ENCODE measurements at places on chromosomes 5 and 9.

GRCh38 chr5:119327018-119327417 is 28.8 kb upstream of the TNFAIP8 start:
- DNase-seq: no peak

DNA sequence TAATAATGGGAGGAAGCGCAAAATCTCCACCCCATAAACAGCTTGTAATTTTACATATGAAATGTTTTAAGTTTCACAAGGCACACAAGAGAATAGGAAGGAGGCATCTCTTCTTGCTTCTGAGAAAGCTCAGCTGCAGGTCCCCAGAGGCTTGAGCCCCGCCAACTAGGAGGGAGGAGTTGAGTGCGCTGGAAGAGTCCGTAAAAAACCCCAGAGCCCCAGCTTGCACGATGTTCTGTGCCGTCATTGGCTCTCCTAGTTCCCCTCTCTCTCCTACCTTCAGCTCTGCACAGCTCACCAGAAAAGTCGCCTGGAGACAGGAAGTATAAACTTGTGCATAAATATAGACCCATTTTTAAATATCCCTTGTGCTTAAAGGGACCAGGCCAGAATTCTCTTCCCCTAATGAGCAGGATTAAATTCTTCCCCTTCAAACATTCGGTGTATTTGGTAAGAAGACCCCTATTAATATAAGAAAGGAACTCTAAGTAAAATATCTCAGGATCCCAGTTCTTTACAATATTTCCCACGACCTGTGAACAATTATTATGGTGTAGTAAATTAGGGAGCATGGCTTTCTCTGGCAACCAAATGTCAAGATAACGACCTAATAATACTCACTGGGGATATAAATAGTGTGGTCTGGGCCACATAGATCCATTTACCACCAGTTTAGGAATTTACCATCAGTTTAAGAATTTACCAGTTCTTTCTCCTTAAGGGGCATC is 13.7 kb downstream of the GLRX start:
- no peak for DNase-seq

DNA sequence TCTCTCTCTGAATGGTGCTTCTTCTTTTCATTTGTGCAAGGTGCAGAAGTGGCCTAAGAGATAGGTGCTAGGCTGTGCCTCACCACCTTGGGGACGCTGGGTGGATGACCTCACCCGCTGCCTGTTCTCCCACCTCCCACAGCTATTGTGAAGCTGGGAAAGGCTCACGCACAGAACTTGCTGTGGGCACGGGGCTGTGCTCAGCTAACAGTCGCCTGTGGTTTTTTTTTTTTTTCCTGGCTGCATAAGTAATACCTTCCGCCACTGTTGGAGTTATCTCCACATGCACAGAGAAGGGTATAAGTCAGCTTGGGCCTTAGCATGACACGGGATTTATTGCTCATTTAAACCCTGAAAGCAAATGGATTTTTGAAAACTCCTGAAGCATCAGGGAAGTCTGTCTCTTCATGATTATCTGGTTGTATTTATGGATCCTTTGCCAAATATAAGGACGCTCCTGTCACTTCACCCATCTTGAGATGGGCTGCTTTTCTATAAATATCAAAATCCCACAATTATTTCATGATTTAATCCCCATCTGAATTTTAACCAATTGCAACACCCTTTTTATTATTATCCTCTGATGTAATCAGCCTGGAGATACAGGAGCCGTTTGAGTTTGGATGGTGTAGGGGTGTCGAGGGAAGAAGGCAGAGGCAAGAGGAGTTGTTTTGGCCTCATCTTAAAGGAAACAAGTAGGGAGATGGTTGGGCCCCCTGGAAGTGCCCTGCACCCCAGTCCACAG is 9.0 kb downstream of the DBH start:
- DNase-seq: no peak

- peak; percentile 76 for DNase-seq
Observed at GRCh38 chr9:16442622-16443021, 427.8 kb downstream of the BNC2 start.

DNA sequence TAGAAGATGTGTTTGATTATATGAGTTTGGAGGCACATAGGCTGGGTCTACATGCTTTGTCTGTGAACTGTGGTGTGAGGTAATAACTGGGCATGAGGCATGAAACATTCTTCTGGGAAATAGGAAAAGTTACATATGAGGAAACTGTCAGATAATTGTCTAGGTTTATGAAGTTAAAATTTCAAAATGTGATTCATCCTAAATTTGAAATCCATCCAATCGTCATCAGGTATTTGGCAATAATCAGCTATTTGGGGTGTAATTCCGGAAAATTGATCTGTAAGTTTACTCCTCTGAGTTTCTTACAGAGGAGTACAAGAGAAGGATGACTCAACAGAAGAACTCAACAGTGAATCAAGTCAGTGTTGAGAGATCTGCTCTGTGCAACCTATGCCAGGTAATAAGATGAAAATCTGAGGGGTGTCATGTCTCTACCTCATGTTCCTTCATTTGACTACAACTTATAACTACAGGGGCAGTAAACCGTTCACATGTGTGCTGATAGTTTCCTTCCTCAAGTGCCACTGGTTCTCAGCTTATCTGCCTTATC is 1171.6 kb upstream of the CDH18 start:
- DNase-seq: peak; percentile 9

DNA sequence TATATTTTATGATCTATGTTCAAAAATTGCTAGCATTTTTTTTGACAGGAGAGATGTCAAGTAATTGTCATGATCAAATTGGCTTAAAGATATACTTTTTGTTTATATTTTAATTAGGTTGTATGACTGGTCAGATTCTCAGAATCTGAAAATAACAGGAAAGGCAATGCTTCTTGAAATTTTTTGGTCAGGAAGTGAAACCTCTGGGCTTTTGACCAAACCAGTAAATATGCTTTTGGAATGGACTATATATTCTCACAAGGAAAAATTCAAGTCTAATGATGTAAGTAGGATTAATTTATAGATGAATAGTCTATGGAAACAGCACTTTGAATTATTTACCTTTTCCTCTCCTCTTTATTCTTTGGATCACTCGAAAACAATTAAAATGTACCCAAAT is 52.3 kb downstream of the SLF1 start:
- DNase-seq: no peak

Data from NCI-H226 (cell line).